Psoas muscle (tissue), 8 donors: ENCODE measurements at places on chromosomes 2 and 18. TPM values are rescaled to one million over a fixed set of nuclear protein-coding genes. Genes with fewer than 3 reads are reported as not detected.
A peak's percentile ranks its signal among the peaks of the same experiment; 100 is the strongest.

GRCh38 chr18:38526922-38527321 is 961.3 kb upstream of the CELF4 start:
- no peaks in the 10 kb centered on the region for H3K36me3 ChIP-seq
- H3K27me3 ChIP-seq, result no peaks in the 10 kb centered on the region
- no peaks in the 10 kb centered on the region for H3K4me1 ChIP-seq
- DNase-seq, result no peak

DNA sequence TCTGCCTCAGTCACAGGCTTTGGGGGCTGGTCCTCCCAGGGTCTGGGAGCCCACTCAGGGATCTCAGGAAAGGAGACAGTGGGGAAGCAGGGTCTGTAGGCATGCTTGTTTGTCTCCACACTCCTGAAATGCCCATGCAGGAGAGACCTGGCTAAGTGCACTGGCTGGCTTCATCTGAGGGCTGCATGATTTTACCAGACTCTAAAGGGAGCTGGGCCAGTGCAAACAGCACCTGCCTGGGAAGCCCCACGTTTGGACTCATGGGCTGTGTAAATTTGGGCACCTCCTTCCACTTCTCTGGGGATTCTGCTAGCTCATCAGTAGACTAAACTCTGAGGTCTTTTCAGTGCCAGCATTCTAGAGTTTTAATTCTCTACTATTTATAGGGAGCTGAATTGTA is 33.7 kb downstream of the LYPD1 start:
- no peaks in the 10 kb centered on the region for H3K36me3 ChIP-seq
- H3K4me3 ChIP-seq, result no peak overlapping the region
- no peak overlapping the region for H3K27ac ChIP-seq
- H3K4me1 ChIP-seq, result no peaks in the 10 kb centered on the region
- DNase-seq, result no peak
- H3K27me3 ChIP-seq, result no peaks in the 10 kb centered on the region

The TNFAIP6 gene
- total RNA-seq, result 1.1 TPM

The ANKRD30B gene
- total RNA-seq, result not detected

DNA sequence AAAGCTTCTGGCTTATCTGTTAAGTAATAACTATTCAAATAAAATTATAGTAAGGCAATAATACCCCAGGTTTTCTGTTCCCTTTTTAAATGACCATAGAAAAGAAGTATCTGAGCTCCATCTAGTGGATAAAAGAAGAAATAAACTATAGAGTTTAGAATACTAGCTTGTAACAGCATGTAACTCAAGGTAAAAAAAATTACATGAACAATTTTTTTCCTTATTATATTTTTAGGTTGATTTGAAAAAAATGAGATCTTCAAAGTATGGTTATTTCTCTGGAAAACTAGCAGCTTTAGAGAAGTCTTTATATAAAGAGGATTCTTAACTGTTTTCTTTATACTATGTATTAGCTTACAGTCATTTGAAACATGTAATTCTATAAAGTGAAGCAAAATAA is 58.1 kb downstream of the NCKAP1 start:
- no peaks in the 10 kb centered on the region for H3K4me1 ChIP-seq
- H3K36me3 ChIP-seq, result peaks cover 89% of the 10 kb centered on the region
- no peak for DNase-seq

DNA sequence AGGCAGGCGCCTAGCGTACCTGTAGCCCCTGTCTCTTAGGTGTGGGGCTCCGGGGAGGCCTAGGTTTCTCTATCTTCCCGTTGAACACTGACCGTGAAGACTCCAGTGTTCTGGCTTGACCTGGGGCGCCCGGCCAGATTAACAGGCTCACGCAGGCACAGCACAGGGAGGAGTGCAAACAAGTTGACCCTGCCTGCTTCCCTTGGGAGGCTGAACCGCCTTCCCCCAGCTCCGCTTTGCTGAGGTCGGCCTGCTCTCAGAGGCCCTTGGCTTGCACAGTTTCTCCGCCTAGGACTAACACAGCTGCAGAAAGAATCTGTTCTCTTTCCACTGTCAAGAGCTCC is 567 bp downstream of the PCYOX1 start:
- H3K4me3 ChIP-seq, result peak overlapping the region; percentile 94
- H3K27ac ChIP-seq, result peak overlapping the region; percentile 87
- no peaks in the 10 kb centered on the region for H3K27me3 ChIP-seq
- peaks cover 38% of the 10 kb centered on the region for H3K4me1 ChIP-seq

The GAD1 gene
- not detected for total RNA-seq

DNA sequence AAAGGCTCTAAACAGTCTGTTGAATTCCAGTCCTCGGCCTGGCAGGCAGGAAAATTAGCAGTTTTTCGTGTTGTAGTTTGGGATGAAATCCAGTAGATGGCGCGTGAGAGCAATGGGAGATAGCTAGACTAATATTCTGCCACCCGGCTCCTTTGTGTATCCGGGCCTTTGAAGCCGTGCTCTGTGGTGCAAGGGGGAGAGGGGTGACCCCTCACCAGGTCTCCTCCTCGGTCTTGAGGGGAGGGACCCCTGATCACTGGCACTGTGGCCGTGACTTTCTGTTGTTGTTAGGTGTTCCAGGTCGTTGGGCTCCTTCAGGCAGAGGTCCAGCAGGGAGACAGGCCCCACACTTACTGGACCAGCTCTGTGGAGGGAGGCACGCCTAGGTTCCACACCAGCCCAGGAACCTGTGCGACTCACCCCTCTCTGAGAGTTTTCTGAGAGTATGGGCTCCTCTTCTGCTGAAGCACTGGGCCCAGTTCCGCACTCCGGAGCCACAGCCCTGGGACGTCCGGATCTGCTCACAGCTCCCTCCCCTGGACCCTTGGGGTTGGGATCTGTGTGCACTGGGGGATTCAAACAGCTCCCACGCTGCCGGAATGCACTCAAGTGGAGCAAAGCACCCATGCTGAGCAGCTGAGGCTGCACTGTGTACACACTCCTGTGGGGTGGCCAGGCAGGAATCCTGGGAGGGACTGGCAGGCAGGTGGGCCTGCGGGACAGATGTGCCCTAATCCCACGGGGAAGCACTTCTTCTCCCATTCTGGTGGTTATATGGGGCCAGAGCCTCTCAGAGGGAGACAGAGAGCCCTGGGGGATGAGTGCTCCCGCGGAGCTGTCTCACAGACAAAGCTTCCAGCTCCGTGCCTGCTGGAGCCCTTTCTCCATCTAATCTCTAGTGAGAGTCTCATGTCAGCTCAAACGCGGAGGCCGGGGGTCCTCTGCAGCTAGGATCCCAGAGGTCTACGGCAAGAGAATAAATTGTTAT is 8.8 kb downstream of the GKN2 start:
- no peaks in the 10 kb centered on the region for H3K4me1 ChIP-seq
- H3K27me3 ChIP-seq, result no peaks in the 10 kb centered on the region
- no peak overlapping the region for H3K27ac ChIP-seq
- no peaks in the 10 kb centered on the region for H3K36me3 ChIP-seq
- H3K4me3 ChIP-seq, result no peak overlapping the region

DNA sequence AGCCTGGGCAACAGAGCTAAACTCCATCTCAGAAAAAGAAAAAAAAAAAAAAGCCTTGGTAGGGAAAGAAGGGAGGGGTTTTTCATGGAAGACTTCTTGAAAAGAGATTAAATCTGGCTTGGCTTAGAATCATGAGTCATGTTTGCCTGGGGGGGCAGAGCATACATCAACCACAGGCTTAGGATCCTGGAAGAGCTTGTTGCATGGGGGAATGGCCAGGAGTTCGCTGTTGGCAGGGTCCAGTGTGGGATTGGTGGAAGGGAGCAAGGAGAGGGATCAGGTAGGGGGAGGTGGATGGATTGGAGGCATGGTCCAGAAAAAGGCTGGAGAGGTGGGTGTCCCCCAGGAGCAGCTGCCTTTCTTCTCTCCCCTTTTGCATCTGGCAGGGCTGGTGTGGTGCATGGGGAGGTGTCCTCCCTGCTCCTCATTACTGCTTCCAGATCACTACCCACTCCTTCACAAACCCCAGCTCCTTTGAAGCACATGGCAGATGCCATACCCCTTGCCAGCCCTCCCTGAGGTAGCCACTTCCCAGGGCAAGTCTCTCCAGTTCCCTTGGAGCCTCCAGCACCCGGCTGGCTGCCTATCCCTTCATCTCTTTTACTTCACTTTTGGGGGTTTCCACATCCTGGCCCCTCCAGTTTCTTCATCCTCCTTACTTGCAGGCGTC is 2.5 kb downstream of the ARMC9 start:
- no peak overlapping the region for H3K27ac ChIP-seq
- H3K36me3 ChIP-seq, result no peaks in the 10 kb centered on the region
- H3K27me3 ChIP-seq, result no peaks in the 10 kb centered on the region
- H3K4me3 ChIP-seq, result no peak overlapping the region

GRCh38 chr2:144131042-144131441 is 388.9 kb downstream of the ZEB2 start:
- no peak for DNase-seq
- H3K27me3 ChIP-seq, result no peaks in the 10 kb centered on the region
- H3K27ac ChIP-seq, result no peak overlapping the region
- no peak overlapping the region for H3K4me3 ChIP-seq
- H3K4me1 ChIP-seq, result no peaks in the 10 kb centered on the region

The AGXT gene
- not detected for total RNA-seq

DNA sequence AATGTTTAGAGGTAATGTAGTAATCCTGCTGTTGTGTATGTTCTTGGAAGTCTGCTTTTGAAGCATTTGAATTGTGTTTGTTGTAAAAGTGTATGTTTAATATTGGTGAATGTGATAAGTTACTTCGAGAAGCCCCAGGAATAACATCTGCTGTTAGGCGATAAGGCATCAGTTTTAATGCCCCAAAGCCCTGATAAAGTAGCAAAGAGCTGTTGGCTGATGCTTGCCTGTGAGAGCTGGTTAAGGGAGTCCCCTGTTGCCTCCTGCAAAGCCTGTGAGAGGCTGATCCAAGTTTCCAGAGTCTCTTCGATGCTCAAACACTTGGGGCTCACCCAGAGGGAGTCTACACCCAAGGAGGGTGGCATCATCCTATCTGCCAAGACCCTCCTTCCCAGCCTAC is 110.3 kb downstream of the RNF152 start:
- DNase-seq, result no peak
- H3K4me1 ChIP-seq, result no peaks in the 10 kb centered on the region
- H3K27me3 ChIP-seq, result no peaks in the 10 kb centered on the region
- no peaks in the 10 kb centered on the region for H3K36me3 ChIP-seq
- no peak overlapping the region for H3K4me3 ChIP-seq

The MC4R gene
- total RNA-seq, result not detected

The HTR2B gene
- 0.54 TPM for total RNA-seq

DNA sequence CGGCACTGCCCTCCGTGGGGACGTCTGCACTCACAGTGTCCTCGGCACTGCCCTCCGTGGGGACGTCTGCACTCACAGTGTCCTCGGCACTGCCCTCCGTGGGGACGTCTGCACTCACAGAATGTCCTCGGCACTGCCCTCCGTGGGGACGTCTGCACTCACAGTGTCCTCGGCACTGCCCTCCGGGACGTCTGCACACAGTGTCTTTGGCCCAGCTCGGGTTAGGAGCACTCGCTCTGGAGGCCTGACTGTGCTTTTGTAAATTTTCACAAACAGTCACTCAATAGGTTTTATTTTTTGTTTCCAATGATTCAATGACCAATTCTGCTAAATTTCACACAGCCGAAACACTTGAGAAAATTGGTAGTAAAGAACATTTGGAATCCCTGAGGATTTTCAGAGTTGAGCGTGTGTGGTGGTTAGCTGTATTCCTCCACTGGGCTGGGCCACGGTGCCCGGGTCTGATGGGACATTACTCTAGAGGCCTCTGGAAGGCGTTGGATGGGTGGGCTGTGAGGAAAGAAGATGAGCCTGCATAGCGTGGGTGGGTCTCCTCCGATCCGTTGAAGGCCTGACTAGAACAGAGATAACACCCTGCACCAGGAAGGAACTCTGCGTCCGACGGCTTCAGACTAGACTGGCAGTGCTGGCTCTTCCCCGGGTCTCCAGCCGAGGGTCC is 134.8 kb downstream of the RTP5 start:
- no peak overlapping the region for H3K4me3 ChIP-seq
- no peak for DNase-seq
- no peaks in the 10 kb centered on the region for H3K4me1 ChIP-seq

DNA sequence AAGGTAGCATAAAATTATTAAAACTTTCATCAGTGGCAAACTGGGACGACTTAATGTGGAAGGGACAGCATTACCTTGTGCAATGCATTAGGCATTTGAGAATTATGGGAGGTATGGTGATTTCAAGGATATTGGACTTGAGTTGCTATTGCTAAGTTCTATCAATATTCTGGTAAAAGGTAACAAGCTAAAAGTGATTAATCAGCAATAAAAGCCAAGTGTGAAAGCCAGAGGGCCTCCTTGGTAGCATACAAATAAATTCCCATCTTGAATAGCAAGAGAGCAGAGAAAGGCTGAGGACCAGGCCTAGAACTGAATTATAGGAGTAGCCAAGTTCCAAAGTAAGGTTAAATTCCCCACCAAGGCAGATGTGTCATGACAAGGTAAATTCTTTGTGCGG is 74.2 kb upstream of the KCNH7 start:
- no peaks in the 10 kb centered on the region for H3K36me3 ChIP-seq
- H3K4me3 ChIP-seq, result no peak overlapping the region
- H3K27ac ChIP-seq, result no peak overlapping the region
- DNase-seq, result no peak
- no peaks in the 10 kb centered on the region for H3K27me3 ChIP-seq

GRCh38 chr18:9764011-9764481 is 55.9 kb downstream of the RAB31 start:
- no peak overlapping the region for H3K27ac ChIP-seq
- no peaks in the 10 kb centered on the region for H3K4me1 ChIP-seq
- no peak for DNase-seq

GRCh38 chr2:151575338-151575737 is 158.9 kb downstream of the NEB start:
- H3K4me1 ChIP-seq, result no peaks in the 10 kb centered on the region
- H3K36me3 ChIP-seq, result peaks cover 84% of the 10 kb centered on the region
- H3K4me3 ChIP-seq, result no peak overlapping the region
- peak overlapping the region; percentile 8 for H3K27ac ChIP-seq
- no peaks in the 10 kb centered on the region for H3K27me3 ChIP-seq

DNA sequence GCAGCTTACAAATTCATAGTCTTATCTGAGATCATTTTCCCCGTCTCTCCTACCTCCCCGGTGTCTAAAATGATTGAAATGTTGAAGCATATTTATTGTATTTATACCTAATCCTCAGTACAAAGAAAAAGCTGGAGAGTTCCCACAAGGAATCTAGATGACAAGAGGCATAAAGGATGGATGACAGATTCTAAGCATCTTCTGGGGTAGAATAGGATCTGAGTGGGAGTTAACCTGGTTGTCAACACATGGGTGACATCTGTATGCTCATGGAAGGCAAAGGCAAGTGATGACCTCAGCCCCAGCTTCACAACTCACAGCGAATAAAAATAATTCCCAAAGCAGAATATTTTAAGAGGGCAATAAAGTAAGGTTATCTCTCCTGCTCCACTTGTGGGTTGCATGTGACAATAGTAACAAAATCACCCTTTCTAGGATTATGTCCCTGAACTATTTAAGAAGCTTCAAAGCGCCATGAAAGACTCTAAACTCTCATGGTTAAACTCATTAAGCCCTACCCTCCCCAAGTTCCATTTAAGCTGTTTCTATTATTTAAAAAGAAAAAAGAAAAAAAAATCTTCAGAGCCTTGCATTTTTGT is 32.2 kb downstream of the SGPP2 start:
- no peak overlapping the region for H3K4me3 ChIP-seq
- no peak for DNase-seq
- peaks cover 2% of the 10 kb centered on the region for H3K27me3 ChIP-seq
- no peaks in the 10 kb centered on the region for H3K36me3 ChIP-seq
- no peaks in the 10 kb centered on the region for H3K4me1 ChIP-seq

GRCh38 chr2:216776066-216776850 is 80.9 kb upstream of the IGFBP5 start:
- no peak for DNase-seq
- peak overlapping the region; percentile 94 for H3K27ac ChIP-seq
- no peaks in the 10 kb centered on the region for H3K36me3 ChIP-seq
- H3K27me3 ChIP-seq, result no peaks in the 10 kb centered on the region
